Left colon (tissue), 2 donors: ENCODE measurements at places on chromosomes 12 and 14. TPM values are rescaled to one million over a fixed set of nuclear protein-coding genes. Genes with fewer than 3 reads are reported as not detected.

Gene HCAR3
- total RNA-seq: not detected

Gene RD3L
- total RNA-seq: not detected

Gene OVCH1
- total RNA-seq: not detected

Gene VRTN
- not detected for total RNA-seq

Gene CS
- 304 TPM for total RNA-seq

Gene CLEC2A
- total RNA-seq: not detected

Gene TMEM30B
- total RNA-seq: 69.0 TPM

Gene FERMT2
- 6.7 TPM for total RNA-seq
